ENCODE measurements at places on chromosomes 3 and 15.

DNA sequence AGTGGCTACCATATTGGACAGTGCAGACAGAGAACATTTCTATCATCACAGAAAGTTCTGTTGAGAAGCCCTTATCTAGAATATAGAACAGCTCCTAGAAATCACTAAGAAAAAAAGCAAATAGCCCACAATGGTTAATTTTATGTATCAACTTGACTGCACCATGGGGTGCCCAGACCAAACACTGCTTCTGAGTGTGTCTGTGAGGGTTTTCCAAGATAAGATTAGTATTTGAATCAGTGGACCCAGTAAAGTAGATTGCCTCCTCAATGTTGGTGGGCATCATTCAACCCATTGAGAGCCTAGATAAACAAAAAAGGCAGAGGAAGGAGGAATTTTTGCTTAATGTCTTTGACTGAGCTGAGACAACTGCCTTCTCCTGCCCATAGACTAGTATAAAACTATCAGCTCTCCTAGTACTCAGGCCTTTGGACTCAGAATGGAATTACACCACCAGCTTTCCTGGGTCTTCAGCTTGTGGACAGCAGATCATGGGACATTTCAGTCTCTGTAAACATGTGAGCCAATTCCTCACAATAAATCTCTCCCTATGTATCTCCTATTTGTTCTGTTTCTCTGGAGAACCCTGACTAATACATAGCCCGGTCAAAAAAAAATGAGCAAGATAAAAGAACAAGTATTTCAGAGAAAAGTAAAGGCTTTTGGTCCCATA is 55.9 kb upstream of the OXTR start:
- DNase-seq, result no peak

- DNase-seq, result no peak
These were observed 211.7 kb upstream of the MLF1 start for GRCh38 chr3:158359339-158359738.

DNA sequence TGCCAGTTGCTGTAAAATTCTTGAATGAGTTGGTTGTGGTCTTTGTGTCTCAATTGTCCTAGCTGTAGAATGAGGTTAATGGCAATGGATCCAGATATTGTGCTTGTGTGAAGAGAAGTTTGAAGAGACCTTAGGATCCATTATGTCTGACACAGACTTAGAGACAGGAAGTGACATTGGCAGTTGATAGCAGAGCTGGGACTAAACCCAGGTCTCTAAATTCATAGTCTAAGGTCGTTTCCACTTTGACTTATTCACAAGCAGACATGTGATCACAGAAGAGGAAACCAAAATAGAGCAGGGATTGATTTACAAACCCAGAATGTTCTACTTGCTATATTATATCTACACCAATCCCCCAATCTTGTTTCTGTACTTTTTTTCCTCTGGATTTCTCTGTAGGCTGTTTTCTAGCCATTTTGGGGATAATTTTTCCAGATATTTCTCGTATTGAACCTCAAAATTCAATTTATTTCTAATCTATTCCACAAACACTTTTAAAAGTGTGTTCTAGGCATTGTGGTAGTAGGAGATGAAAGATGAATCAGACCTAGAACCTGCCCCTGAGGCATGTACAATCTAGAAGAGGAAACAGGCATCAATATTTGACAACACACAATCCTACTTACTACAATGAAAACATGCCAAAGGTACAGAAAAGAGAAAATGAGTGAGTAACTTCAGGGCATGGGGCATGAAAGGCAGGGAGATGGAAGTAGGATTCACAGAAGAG is 123.3 kb downstream of the NFKBIZ start:
- no peak for DNase-seq

DNA sequence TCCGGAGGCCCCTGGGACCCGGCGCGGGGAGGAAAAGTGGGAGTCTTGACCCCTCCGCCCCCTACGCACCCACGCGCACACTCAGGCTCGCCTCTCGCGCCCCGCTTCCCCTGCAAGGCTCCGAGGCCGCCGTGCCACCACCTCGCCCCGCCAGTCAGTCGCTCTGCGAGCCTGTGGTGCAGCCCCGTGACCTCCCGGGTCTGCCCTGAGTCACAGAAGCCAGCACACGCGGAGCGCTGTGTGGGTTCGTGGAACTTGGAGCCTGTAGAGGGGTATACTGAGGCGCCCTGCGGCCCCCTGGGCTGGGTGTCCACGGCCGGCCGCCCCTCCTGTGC is 380 bp upstream of the ALS2CL start:
- peak; percentile 43 for DNase-seq

DNA sequence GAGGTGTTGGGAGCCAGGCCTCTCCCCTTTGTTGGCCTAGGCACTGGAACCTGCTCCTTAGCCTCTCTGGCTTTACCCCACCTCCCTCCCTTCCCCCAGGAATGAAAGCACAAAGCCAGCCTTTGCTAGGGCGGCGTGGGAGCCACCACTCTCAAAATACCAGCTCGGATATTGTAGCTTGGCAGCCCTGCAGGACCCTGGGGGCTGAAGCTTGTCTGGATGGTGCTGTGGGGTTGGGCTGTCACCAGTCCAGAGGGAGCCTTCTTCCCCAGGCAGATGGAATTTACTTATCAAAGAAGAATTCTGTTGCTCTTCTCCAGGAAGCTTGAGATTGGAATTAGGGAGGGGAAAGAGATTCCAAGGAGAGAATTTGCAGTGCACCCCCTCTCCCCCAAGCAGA is 14.9 kb upstream of the GRM2 start:
- DNase-seq, result no peak

GRCh38 chr15:78213956-78214355 is 20.4 kb downstream of the ACSBG1 start:
- DNase-seq, result no peak

GRCh38 chr3:8658306-8659212 is 14.0 kb upstream of the SSUH2 start:
- no peak for DNase-seq

DNA sequence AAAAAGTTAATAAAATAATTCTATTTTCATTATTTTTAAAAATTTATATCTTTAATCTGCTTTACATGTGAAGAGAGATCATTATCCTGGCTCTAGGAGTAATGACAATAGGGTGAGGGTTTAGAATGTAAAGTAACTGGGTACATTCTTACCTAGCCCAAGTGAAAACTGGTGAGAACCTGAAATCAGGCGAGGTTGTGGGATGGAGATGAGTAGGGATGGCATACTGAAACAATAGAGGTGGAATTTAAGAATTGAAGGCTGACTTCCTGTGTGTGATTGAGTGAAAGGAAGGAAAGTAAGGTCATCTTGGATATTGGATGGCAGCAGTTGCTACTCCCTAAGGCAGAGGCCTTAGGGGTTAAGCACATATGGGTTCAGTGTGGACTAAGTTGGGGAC is 82.7 kb downstream of the MYRIP start:
- no peak for DNase-seq

DNA sequence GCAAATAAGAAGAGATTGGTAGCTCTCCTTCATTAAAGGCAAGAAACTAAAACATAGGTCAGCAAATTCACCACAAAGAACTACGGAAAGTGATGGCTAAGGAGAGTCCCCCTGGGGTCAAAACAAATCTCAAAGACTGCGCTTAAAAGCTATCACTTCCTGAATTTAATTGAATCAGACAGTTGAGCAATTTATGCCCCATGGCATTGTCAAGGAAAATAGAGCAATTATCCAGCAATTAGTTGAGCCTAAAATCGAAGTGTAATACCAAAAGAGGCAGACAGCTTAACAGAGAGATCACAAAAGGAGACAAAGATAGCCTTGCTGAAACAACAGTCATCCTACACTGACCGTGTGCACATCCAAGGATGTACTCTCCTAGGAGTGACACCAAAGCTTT is 74.4 kb upstream of the SCN10A start:
- DNase-seq, result no peak

GRCh38 chr3:141860766-141861513 is 15.5 kb upstream of the ATP1B3 start:
- DNase-seq, result no peak

DNA sequence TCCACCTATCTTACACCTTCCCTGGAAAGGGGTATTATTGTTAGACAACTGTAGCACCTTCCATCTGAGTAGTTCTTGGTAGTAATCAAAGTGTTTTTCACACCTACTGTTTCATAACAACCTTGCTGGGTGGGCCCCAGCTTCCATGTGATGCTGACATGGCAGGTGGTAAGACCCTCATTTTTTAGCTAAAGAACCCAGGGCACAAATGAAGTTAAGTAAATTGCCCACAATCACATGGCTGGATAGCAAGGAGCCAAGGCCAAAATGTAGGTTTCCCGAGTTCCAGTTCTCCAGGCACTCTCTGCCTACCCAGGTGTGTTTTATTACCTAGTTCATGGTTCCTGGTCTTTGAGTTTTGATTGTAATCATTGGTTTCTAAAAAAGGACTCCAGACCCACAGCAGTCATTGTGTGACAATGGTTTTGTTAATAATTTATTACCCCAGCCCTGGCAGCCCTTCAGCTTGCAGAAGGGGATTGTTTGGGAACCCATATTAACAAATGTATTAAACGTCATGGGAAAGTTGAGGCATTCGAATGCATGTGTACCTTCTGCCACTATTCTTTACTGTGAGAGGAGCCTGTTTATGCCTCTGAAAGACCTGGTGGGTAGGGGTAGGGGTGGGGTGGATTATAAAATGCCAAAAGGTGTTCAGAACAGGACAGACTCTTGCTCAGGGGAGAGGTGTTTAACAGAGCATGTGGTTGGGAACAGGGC is 222.2 kb upstream of the BHLHE40 start:
- DNase-seq, result no peak

GRCh38 chr3:51930439-51930838 is 11.3 kb downstream of the RRP9 start:
- no peak for DNase-seq

GRCh38 chr15:94606286-94606685 is 374.9 kb downstream of the MCTP2 start:
- DNase-seq, result no peak

GRCh38 chr15:27783678-27784077 is 315.4 kb downstream of the OCA2 start:
- DNase-seq, result no peak

DNA sequence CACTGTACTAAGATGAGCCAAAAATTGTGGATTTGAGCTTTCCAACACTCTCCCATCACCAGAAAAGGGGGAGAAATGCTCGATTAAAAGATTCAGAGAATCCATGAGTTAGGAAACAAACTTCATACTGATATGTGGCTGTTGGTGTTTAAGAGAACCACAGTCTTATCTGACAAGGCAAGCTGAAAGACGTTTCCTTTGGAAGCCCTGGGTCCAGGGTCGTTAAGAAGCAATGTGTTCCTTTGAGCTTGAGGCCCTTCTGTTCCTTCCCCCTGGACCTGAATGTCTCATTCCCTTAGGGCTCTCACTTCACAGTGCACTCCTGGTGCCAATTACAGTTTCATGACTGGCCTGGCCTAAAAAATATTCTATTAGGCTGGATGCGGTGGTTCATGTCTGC is 524.8 kb upstream of the PPP2R3A start:
- DNase-seq, result no peak

Data from stimulated activated CD4-positive, alpha-beta T cell treated with anti-CD3 and anti-CD28 coated beads, Interleukin-4, amount 100 ng/mL, for 48 hours (primary cell).